ENCODE measurements at places on chromosomes 3 and 15.

DNA sequence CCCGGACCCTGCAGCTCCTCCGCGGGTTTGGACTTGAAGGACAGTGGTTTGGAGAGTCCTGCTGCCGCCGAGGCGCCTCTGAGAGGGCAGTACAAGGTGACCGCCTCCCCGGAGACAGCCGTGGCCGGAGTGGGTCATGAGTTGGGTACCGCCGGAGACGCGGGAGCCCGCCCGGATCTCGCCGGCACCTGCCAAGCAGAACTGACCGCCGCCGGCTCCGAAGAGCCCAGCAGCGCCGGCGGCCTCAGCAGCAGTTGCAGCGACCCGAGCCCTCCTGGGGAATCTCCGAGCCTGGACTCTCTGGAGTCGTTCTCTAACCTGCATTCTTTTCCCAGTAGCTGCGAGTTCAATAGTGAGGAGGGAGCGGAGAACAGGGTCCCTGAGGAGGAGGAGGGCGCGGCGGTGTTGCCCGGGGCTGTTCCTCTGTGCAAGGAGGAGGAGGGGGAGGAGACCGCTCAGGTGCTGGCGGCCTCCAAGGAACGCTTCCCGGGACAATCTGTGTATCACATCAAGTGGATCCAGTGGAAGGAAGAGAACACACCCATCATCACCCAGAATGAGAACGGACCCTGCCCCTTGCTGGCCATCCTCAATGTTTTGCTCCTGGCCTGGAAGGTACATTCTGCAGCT lies 634 bp downstream of the MINDY2 start:
- no peak for DNase-seq

DNA sequence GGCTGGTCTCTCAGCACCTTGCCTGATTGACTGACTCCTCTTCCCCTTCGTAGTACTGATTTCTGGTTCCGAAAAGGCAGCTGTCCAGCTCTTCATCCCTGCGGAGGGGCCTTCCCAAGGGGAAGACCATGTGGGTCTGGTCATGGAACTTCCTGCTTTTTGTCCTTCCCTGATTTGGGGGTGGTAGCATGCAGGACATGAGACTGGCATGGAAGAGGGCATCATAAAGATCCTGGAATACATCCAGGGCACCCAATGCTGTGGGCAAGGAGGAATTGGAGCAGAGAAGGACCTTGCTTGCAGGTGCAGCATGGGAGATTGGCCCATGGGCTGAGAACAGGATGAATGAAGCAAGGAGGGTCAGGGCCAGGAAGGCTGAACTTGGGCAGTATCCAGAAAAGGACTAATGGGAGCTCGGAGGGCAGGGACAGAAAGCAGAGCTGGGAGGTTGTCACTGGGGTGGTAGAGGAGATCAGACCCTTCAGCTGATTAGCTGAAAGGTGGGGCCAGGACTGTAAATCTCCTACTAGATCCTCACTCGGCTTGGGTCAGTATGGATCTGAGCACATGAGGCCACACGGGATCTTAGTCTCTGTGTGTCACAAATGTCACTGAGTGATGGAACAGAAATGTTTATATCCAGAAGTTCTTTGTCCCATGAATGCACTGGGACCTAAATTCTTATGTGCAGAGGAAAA lies 59.5 kb downstream of the AMOTL2 start:
- no peak for DNase-seq

DNA sequence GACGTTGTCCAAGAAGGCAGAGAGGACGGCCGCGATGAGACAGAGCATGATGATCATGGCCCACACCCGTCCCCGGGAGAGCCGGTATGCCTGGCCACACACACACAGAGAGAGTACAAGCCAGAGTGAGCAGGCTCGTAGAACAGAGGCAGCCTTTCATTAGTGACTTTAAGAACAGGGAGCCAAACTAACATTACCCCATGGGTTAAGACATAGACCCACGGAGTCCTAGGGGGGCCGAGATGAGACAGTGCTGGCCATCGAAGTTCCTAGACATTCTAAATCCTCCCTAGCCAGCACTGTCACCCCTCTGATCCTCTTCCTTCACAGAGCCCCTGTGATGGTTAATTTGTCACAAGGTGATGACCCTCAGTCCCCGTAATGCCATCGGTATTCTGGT lies 114.0 kb downstream of the OCA2 start:
- no peak for DNase-seq

DNA sequence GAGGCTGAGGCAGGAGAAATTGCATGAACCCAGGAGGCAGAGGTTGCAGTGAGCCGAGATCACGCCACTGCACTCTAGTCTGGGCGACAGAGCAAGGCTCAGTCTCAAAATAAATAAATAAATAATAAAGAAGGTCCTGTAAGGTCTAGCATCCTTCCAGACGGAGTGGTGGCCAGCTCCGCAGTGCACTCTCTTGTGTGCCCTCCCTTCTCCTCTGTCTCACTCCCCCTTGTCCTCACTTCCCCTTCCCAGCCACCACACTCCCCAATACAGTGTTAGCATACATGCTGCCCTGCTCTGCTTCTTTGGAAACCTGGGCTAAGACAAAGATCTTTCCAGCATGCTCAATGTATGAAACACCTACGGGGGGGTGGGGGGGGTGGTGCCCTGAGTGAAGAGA lies 3.4 kb upstream of the CLN6 start:
- no peak for DNase-seq

DNA sequence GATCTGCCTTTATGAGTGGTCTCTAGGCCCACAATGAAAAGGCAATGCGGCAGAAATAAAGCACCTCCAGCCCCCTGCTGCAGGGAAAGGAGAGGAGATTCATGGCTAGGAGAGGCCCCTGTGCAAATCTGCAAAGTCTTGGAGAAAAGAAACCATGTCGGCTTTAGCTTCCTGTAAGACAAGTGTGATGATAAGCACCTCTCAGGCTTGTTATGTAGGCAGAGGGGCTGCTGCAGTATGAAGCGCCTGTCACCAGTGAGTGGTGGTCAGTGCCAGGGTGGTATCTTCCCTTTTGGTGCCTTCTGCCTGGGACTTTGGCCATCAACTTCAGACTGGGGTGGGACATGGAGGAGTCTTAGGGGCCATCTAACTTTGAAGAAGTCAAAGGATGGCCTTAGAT lies 59.2 kb upstream of the ARHGEF3 start:
- DNase-seq, result no peak

GRCh38 chr15:44308415-44308814 lies 19.9 kb downstream of the GOLM2 start:
- DNase-seq, result no peak

GRCh38 chr15:64107337-64107736 lies 11.6 kb downstream of the SNX1 start:
- no peak for DNase-seq

GRCh38 chr15:78393137-78393536 lies 44.9 kb upstream of the IREB2 start:
- no peak for DNase-seq

GRCh38 chr3:35944926-35945710 lies 305.8 kb downstream of the ARPP21 start:
- no peak for DNase-seq

DNA sequence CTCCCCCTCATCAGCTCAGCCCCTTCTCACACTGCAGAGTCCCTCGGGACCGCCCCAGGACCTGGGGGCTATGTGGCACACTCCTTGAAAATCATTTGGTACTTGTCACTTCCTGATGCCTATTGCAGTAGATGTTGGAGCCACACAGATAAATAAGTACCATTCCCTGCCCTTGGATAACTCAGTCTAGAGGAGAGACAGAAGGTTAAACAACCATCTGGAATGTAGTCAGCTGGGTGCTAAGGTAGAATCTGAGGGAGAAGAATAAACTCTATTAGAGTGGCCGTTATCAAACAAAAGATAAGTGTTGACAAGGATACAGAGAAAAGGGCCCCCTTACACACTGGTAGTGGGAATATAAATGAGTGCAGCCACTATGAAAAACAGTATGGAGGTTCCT lies 112.3 kb upstream of the NR2E3 start:
- DNase-seq, result no peak

DNA sequence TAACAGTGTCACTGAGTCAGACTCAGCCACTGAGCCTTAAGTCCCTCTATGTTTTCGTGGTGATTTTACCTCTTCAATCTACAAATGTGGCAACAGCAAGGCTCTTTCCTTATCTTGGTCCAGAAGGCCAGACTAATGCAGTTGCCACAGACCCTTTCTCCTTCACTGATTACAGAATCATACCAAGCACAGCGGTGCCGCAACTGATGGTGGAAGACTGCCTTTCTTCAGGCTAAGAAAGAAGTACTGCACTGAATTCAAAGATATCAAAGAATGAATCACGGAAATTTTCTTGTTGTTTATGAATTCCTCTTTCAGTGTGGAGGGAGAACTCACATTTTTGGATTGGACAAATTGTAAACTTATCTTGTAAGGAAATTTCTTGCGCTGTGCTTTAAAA lies 18.6 kb downstream of the DCP1A start:
- no peak for DNase-seq

GRCh38 chr3:176971613-176972174 lies 225.6 kb downstream of the TBL1XR1 start:
- DNase-seq, result no peak

DNA sequence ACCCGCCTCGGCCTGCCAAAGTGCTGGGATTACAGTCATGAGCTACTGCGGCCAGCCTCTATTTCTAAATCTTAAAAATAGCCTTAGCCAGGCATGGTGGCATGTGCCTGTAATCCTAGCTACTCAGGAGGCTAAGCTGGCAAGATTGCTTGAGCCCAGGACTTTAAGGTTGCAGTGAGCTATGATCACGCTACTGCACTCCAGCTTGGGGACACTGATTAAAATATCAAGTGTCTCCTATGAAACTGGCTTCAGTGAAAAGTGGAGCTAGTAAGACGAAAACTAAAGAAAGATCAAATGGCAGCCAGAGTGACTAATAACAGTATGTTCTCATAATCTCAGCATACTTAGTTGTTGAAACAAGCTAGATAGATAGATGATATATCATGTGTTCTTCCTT lies 112.5 kb downstream of the STT3B start:
- no peak for DNase-seq

Measured in T-helper 2 cell (primary cell).